ENCODE measurements at places on chromosomes 1 and 21. TPM values are rescaled to one million over a fixed set of nuclear protein-coding genes. Genes with fewer than 3 reads are reported as not detected.

DNA sequence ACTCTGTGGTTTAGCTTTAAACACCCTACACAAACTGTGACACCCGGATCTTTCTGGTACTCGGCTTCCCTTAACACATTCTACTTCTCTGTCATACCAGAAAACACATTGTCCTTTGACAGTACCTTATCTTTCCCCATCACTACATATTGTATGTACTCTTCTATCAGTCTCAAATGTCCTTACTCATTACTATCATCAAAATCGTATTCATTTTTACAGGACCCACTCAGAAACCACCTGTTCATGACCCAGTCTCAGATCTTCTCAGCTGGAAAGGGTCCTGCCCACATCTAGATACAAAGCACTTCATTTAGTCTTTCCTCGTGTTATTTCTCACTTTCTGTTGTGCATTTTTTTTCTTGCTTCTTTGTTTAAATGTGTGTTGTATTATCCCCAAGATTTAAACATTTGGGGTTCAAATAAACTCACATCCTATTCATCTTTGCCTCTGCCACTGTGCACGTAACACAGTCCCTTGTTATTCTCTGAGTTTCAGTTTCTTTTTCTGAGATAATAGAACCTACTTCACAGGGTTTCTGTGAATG is 27.7 kb downstream of the CD34 start:
- no peak for DNase-seq

DNA sequence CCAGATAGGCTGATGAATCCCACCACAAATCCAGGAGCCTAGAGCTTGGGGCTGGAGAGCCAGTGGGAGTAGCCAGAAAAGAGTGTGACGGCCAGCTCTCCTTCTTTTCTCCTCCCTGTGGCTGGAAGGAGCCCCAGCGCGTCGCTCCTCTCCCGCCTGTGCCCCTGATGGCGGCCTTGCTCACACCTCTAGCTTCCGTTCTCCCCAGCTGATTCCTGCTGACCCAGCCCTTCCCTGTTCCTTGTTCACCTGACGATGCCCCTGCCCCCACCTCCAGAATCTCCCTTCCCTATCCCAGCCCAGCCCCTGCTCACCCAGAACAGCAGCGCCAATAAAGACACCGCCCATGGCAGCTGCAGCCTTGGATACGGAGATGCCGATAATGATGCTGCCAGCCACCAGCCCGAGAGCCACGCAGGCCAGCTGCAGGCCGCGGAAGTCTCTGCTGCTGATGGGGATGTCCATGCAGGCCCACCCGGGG is 656 bp downstream of the KNCN start:
- no peak for DNase-seq

DNA sequence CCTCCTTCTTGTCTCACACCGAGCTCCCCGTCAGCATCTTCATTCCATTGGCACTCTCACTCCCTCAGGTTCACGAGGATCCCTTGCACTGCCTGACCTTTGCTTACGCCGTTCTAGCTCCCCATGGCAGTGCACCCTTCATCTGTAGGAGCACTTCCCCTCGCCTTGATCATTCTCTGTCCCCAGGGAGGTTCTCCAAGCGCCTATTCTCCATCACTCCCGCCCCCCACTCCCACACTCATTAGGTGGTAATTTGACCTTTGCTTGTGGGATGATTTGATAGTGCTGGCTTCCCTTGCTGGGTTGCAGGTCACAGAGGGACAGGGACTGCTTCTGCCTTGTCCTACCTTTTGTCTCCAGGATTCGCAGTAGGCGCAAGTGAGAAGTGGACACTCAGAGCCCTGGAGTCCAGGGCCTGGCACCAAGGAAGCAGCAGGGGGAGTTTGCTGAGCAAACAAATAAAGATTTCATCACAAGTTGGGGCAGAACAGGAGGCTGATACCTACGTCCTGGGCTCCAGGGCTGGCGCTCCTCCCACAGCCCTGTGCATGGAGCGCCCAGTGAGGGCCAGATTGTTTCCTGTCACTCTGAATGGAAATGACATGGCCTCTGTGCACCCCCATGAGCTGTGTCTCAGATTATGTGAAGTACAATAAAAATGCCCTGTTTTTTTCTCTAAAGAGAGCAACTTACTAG is 82.0 kb upstream of the RUNX3 start:
- no peak for DNase-seq

- no peak for DNase-seq
Measured at GRCh38 chr1:210558302-210558701, 229.6 kb downstream of the HHAT start.

DNA sequence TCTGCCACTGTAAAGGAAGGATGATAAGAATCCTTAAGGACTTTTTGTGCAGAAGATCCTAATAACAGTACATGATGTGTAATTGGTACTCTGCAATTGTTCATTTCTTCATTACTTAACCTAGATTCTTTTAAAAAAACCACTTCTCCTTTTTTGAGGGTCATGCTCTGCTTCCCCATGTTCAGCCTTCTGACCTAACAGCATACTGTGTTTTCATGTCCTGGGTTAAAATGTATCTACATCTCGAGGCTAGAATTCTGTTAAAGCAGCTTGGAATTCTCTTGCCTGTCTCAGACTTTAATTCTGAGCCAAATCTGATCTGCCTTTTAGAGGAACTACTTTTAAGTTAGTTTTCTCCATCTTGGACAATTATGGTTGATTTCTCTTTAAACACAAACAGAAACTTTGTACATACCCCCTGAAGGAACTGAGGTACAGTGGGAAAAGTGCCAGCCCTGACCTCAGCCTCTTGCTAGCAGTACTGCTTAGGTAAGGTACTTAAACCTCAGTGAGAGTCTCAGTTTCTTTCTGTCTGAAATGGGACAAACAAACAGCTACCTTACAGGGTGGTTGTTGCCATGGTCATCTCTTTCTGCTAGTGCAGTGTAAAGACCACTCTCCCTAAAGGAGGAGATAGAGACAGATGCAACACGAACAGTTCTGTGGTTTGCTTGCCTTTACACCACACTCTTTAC is 103.2 kb upstream of the DYNLT5 start:
- DNase-seq, result peak; percentile 41

DNA sequence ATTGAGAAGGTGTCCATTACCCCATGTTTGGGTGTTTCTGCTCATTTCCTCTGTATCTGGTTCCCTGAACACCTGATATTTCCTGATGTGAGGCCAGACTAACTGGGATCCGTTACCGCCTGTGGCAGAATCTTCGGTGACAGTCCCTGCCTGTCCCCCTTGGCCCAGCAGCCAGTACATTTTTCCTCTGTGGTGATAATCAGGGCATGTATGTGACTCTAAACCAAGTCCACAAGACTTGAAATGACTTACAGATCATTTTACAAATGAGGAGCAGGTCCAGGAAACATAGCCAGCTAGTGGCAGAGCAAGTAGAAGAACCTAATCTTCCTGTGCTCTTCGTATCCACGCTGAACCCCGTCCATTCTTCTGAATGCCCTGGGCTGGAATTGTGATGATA is 143.5 kb upstream of the IPO9 start:
- DNase-seq, result no peak

FCRL5 gene
- total RNA-seq, result not detected

OR6Y1 gene
- not detected for total RNA-seq

DNA sequence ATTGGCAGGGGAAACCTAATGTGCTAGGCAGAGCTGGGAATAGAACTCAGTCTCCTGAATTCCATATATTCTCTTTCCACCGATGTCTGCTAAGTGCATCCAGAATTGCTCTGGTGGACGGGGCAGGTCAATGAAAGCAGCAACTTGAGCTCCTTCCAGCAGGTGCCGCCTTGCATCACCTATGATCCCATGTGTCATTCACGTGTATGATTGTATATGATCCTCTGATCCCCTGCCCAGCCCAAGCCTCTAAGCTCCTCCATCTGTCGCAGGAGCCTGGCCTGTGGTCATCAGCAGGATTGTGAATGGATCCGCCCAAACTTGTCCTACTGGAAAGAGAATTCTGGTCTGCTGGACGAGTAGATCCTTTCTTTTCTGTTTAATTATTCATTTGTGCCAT is 13.1 kb downstream of the ACTA1 start:
- no peak for DNase-seq

DNA sequence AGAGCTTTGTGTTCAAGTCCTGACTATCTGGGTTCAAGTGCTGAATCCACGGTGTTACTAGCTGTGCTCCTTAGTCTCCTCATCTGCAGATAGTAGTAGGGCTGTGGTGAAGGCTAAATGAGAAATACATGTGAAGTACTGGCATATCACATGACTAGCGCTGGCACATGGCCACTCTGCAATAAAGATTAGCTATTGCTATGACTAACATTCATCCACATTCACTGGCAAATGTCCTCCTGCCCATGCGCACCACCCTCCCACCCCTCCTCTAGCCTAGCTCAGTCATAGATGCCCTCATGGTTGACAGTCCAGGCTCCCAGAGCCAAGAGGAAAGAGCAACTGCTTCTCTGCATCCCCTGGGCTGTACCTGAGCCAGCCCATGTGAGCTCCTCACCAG is 8.5 kb upstream of the COL8A2 start:
- peak; percentile 84 for DNase-seq

DNA sequence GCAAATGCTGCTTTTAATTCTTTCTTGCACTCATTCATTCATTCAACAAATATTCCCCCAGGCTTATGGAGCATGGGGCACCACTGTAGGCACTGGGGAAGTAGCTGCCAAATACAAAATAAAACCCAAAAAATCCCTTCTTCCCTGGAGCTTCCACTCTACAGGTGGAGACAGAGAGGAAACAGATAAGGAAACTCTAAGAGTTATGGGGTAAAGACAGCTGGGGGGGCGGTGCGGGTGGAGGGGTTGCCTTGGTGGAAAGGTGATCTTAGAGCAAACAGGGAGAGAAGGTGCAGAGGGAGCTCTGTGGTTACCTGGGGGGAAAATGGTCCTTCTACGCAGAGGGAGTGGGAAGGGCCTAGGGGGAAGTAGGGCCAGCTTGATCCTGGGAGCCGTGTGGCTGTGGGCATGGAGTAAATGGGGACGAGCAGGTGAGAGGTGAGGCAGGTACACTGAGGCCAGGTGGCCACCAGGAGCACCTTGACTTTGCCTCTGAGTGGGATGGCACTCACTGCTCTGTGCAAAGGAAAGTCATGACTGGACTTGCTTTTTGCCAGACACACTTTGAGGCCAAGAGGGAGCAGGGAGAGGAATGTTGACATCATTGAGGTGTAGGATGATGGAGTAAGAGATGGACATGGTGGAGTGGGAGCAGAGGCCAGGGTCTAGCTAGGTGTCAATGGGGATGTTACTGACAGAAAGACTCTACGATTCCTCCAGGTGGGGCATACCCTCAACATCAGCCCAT is 152.0 kb downstream of the ETS2 start:
- no peak for DNase-seq

- DNase-seq, result no peak
Measured at GRCh38 chr1:242523719-242524570, 552 bp downstream of the PLD5 start.

DNA sequence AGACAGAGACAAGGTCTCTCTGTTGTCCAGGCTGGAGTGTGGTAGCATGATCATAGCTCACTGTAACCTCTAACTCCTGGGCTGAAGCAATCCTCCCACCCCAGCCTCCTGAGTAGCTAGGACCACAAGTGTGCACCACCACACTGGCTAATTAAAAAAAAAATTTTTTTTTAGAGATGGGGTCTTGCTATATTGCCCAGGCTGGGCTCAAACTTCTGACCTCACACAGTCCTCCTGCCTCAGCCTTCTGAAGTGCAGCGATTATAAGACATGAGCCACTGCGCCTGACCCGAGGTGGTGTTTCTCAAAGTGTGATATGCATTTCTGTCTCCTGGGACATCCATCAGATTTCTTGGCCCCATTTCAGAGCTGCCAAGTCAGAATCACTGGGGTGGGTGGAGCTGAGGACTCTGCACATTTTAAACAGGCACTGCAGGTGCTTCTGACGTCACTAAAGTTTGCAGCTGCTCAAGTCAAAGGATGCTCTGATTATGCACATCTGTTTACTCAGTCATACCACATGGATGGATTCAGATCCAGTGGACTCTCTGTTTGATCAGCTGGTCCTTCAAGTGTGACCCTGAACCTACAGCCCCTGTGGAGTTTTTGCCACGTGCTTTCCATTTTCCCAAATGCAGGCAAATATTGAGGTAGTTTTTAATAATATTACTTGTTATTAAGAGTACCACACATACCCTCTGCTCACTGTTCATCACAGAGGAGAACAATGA is 21.4 kb downstream of the TGFB2 start:
- no peak for DNase-seq

DNA sequence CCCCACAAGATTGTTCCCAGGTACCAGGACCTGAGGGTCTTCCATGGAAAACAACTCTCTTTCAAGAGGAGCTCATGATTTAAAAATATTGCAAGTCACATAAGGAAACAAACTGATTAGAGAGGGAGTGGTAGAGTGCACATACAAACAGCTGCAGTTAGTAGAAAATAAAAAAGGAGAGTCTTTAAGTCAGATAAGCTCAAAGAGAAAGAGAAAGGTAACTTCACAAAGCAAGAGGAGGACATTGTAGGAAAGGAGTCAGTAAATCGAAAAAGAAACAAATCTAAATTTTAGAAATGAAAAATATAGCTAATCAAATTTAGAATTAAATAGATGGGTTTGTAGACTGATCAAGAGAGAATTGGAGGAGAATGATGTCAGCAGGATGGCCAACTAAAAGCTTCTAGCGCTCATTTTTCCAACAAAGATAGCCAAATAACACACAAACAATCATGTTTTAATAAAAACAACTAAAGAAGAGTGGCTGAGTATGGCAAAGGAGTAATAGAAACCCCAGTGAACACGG is 86.1 kb upstream of the CD53 start:
- DNase-seq, result no peak

- no peak for DNase-seq
Measured at GRCh38 chr1:192802406-192802805, 6.4 kb upstream of the RGS2 start.

- DNase-seq, result no peak
Measured at GRCh38 chr1:183279835-183280234, 93.8 kb downstream of the LAMC2 start.
